Stimulated activated CD8-positive, alpha-beta memory T cell treated with anti-CD3 and anti-CD28 coated beads, Interleukin-4, amount 100 ng/mL, for 4 hours (primary cell): ENCODE measurements at places on chromosomes 2 and 18.

- DNase-seq = no peak
Observed at GRCh38 chr18:45671321-45671720, 52.7 kb upstream of the SLC14A1 start.

GRCh38 chr2:191612496-191612895, 65.4 kb upstream of the NABP1 start:
- DNase-seq = no peak

GRCh38 chr2:56185101-56185581, 1.4 kb downstream of the CCDC85A start:
- no peak for DNase-seq

GRCh38 chr2:75018162-75018561, 59.7 kb downstream of the POLE4 start:
- DNase-seq = no peak

DNA sequence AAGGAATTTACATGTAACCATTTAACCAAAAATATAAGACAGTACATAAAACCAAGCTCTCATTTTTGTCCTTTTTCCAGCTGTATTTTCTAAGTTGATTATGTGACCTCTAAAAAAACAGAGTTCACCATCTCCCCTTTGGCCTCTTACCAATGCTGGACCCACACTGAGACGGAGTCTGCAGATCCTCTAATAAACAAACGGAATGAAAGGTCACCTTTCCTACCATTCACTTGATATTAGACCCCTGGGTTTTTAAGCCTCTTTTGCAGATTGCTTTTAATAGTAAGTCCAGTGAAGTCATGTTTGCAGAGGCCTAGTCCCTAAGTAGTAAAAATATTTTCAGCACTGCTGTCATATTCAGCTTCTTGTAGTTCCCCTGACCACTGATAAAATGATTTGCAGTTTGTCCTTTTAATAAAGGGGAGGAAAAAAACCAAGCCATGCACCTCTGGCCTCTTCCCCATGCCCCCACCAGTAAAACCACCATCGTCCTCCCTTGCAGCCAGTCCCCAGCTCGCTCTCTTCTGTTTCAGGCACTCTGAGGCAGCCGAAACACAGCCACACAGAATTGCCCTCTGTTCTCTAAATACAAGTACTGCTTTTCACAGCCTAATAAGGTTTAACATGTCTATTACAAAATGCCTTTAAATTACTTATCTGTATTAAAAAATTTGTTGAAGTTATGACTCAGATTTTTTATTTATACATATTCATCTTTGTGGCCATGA, 427.5 kb downstream of the PARD3B start:
- DNase-seq = no peak

DNA sequence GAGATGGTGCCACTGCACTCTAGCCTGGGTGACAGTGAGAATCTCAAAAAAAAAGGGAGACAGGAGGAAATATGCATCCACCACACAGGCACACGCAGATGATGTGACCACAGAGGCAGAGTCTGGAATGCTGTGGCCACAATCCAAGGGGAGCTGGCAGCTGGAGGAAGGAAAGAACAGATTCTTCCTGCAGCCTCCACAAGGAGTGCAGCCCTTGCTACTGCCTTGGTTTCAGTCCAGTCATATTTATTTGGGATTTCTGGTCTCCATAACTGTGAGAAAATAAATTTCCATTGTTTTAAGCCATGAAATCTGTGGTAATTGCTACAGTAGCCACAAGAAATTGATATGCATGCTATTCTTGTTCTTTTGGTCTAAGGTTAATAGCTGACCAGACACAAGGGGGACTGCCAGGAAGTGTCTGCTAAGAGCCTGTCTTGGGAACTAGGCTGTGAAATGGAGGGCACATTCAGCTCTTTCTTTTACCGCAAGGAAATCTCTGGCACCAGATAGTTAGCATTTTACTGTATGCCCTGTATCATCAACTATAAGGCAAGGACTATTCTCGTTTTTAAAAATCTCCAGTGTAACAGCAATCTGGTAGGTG, 133.1 kb upstream of the SEC11C start:
- DNase-seq = no peak

- no peak for DNase-seq
Observed at GRCh38 chr2:213806125-213806726, 522.0 kb downstream of the SPAG16 start.

DNA sequence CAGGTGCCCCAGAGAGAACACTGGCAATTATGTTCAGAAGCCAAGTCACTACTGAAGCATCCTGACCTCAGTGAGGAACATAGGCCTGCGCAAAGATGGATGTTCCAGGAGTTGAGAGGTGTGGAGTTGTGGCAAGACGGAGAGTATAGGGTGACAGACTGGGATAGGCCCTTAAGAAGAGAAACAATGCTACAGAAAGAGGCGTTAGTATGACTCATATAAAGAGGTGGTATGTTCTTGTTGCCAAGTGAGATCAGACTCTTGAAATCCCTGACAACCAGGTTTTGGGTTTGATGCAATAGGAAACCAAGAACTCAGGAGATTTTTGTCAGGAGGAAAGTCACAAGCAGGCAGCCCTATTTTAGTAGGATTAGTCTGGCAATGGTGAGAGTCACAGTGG, 185.6 kb downstream of the RIT2 start:
- no peak for DNase-seq

DNA sequence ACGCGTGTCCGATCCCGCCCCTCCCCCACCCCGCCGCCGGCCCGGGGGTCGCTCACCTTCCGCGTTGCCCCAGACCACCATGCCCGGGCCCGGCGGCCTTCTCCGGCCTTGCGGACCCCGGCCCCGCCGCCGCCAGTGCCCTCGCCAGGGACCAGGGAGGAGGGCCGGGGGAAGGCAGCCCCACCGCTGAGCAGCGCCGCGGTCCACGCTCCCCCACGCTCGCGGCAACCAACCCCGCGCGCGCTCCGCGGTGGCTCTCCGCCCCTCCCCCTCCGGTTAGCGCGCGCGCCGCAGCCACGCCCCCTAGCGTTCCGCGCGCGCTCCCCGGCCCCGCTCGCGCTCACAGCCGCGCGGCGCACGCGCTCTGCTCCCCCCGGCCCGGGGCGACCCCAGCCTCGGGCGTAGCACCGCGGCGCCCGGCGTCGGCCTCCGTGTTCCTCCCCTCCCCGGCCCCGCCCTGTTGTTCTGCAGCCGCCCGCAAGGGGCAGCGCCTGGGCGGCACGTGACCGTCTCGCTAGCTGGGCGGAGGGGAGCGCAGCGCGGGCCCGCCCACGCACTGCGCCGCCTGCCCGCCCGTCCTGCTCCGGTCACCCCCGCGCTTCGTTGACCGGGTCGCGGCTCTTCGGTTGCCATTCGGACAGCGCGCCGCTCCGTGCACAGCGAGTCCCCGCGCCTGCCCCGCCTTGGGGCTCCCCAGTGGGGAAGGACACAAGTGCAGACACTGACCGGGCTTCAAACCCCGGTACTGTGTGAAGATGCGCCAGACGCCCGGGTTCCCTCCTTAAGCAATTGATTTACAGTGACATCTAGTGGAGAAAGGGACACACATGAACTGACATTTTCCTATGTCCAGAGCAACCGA, at the start of gene REV1:
TSS of gene REV1 (minus strand) at position 257 of the 862 bp plus-strand sequence. CDS start 25,042 bp downstream, outside the sequence.
- peak; percentile 90 for DNase-seq

GRCh38 chr2:28413152-28413898, 20.7 kb downstream of the FOSL2 start:
- no peak for DNase-seq

DNA sequence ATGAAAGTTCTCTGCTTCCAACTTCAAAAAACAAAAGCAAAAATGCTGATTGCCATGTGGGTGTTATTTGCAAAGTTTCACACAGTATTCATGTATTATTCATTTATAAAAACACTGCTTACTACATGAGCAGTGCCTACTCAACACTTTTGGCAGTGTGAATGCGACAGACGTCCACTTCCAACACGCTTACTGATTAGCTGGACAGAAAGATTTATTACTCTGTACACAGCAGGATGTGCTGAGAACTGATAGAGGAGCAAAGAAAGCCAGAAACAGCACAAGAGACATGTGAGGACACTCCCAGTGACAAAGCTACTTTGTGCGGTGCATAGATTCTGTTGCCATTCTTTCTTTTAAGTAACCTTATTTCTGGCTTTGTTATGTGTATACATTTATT, 258.8 kb downstream of the DLGAP1 start:
- DNase-seq = no peak

GRCh38 chr2:149313512-149313972, 16.8 kb upstream of the LYPD6 start:
- DNase-seq = no peak

GRCh38 chr2:191899410-191899809, 52.5 kb upstream of the CAVIN2 start:
- no peak for DNase-seq

GRCh38 chr2:51693640-51694039, 661.7 kb upstream of the NRXN1 start:
- no peak for DNase-seq

GRCh38 chr18:58417752-58418151, 211.1 kb downstream of the ALPK2 start:
- DNase-seq = no peak

DNA sequence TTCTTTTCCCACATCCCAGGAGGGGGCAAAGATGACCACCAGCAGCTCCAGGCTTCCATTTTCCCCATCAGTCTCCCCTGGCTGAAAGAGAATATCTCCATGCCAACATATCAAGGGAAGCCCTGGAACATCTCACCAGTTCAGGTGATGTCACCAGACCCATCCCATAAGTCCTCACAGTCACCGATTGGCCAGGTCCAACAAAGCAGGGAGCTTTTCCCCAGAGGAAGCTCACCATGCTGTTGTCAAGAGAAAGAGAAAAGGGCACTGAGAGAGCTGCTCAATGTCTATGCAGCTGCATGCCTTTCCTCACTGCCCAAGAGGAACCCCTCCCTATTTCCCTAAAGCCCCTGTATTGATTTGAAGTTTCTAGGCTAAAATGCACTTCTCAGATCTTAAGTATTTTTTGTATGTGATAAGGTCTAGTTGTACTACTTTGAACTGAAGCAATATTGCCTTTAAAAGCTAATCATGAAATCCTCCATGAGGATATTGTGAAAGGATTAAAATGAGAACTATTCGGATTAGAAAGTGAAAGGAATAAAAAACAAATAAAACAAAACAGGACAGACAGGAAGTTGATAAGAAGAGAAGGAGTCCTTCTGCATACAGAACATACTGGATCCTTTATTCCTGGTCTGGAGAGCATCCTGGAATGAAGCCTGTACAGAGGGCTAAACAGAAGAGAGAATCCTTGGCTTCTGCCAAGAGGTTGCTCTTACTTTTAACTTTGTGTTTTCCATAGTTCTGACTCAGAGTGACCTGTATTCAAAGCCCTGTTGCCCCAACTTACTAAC, 45.2 kb upstream of the CTIF start:
- no peak for DNase-seq

DNA sequence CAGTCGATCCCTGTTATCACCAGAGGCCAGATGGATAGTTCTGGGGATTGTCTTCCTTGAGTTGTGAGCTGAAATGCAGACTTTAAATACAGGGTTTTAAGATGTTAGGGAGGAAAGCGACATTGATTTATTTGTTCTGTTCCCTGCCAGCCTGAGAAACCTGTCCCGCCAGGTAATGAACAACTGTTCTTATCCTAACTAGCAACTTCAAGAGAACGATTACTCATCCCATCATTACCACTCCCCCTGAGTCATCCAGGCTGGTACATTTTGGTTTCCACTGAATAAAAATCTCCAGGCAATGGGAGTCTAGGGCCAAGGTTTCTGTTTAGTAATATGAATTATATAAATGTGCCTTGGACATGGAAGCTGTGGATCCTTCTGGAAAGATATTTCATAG, 131.2 kb downstream of the LYPD6B start:
- no peak for DNase-seq

GRCh38 chr2:127680706-127681287, 5.5 kb upstream of the LIMS2 start:
- DNase-seq = no peak

- no peak for DNase-seq
Observed at GRCh38 chr2:201996679-201997314, 36.9 kb upstream of the FZD7 start.

- no peak for DNase-seq
Observed at GRCh38 chr2:55805686-55806085, 112.0 kb upstream of the PNPT1 start.

- DNase-seq = no peak
Observed at GRCh38 chr18:26190506-26190905, 35.7 kb upstream of the TAF4B start.

- no peak for DNase-seq
Observed at GRCh38 chr2:113157118-113157896, 16.5 kb upstream of the PSD4 start.

DNA sequence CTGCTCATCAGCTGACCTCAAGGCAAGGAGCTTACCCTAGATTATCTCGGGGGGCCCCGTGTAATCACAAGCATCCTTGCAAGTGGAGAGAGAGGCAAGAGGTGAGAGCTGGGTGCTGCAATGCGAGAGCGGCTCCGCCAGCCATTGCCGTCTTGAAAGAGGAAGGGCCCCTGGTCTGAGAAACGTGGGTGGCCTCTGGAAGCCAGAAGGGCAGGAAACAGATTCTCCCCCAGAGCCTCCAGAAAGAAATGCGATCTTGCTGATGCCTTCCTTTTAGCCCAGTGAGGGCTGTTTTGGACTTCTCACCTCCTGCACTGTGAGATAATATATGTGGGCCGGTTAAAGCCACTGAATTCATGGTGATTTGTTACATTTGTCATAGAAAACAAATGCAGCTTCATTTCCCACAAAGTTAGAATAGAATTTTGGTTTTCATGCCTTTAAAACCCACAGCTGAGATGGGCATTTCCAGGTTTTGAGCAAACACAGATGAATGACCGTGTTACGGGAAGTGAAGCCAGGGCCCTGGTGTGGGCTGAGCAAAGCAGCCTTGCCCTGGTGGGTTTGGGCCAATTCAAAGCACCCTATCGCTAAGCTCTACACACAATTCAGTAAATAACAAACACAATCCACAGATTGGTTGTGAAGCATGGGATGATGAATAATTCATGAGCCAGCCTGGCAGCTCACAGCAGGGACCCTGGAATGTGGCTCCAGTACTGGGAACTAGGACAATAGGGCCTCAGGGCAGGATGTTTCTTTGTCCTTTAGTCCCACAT, 319.9 kb upstream of the HS6ST1 start:
- DNase-seq = no peak

DNA sequence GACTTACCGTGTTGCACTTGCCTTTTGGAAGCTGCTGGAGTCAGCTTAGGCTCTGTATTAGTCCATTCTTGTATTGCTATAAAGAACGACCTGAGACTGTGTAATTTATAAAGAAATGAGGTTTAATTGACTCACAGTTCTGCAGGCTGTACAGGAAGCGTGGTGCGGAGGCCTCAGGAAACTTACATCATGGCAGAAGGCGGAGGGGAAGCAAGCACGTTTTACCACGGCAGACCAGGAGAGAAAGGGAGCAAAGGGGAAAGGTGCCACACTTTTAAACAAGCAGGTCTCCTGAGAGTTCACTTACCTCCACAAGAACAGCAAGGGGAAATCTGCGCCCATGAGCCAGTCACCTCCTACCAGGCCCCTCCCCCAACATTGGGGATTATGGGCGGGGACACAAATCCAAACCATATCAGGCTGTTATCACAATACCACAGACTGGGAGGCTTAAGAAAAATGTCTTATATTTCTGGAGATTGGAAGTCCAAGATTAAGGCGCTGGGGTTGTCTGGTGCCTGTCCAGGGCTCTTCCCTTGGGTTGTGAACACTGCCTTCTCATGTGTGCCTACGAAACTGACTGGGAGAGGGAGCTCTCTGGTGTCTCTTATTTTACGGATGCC, 3.6 kb upstream of the D2HGDH start:
- DNase-seq = no peak
